ENCODE measurements at places on chromosomes 12 and 14.

GRCh38 chr12:38919191-38919590 lies 13.8 kb upstream of the CPNE8 start:
- no peak for DNase-seq

GRCh38 chr12:70403826-70404225 lies 37.7 kb downstream of the KCNMB4 start:
- no peak for DNase-seq

DNA sequence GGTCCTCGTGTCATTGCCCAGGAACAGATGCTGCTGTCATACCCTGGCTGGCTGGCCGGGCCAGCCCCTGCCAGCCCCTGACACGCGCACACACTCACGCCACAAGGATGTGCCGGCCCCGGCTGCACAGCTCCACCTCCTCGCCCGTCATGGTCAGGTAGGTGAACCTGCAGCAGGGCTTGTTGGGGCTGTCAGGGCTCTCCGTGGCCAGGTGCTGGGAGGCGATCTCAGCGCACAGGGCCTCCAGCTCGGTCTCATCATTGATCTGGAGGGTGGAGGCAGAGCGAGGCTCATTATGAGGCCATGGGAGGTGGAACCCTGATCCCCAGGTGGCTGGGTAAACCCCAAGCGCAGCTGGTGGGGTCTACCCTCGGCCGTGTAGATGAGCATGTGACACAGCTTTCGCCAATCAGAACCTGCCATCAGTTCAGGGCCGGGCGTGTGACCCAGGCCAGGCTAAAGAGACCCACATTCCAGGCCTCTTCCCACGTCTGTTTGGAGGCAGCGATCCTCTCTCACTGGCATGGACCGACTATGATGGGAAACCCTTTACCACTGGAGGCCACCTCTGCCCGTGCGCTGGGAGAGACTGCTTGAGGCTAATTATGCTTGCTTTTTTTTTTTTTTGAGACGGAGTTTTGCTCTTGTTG lies 38.8 kb downstream of the TRAFD1 start:
- no peak for DNase-seq

- no peak for DNase-seq
These were observed 24.1 kb downstream of the EML1 start for GRCh38 chr14:99817331-99817730.

- no peak for DNase-seq
These were observed 210.4 kb downstream of the SPTSSA start for GRCh38 chr14:34251662-34252061.

DNA sequence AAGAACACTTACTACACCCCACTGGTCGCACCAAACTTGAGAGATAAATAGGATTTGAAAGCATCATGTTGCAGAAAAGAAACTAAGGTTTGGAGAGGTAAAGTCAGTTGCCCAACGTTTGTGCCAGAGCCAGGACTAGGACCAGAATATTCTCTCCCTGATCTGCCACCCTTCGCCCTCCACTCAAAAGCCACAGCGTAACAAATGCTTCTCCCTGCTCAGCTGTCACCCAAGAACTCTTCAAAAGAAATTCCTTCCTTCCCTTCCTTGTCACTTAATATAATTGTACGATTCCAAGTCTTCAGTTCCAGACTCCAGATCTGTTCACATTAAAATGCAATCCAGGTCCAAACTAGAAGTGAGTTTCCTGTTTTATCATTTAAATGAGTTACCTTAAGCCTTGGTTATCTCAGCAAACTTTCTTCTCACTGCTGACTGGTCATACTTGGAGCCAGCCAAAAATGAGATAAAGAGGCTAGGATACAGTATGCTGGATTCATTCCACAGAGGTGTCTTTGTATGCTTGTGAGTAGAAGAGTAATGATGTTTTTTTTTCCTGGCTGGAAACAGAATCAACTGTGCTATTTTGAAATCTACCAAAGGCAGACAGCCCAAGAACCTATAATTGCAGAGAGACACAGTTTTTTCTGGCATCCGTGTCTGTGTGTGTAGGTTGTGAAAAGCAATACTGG lies 12.8 kb upstream of the PPFIBP1 start:
- no peak for DNase-seq

- peak; percentile 83 for DNase-seq
These were observed 16.4 kb upstream of the SP7 start for GRCh38 chr12:53352331-53353256.

GRCh38 chr12:8532045-8532444 lies 8.7 kb downstream of the CLEC4E start:
- no peak for DNase-seq

DNA sequence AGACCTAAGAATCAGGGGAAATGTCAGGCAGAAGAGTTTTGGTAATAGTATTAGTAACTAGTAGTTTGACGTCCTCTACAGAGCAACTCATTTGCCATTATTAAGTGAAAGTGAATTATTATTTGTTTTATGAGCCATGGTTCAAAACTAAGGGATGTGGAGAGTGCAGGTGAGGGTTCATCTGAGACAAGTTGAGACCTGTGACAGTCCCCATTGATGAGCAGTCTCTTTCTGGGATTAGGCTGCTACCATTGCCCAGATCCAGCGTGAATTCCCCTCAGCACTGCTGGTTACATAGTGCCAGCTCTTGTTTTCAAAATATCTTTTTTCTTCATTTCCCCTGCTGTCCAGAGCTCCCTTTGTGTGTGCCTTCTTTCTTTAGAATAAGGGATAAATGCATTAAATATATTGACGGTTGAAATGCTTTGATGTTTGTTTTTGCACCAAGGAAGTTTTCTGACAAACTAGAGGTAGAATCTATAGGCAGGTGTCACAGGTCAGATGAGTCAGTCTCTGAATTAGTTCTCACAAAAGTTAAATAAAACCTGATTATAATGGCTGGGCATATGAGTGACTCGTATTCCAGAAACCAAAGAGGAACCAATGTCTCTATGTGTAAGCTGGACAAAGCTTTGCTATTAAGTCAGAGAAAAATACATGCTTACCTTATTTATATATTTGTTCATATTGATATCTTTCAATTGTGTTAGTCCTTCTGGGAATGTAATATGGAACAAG lies 381.4 kb downstream of the TMEM117 start:
- no peak for DNase-seq

DNA sequence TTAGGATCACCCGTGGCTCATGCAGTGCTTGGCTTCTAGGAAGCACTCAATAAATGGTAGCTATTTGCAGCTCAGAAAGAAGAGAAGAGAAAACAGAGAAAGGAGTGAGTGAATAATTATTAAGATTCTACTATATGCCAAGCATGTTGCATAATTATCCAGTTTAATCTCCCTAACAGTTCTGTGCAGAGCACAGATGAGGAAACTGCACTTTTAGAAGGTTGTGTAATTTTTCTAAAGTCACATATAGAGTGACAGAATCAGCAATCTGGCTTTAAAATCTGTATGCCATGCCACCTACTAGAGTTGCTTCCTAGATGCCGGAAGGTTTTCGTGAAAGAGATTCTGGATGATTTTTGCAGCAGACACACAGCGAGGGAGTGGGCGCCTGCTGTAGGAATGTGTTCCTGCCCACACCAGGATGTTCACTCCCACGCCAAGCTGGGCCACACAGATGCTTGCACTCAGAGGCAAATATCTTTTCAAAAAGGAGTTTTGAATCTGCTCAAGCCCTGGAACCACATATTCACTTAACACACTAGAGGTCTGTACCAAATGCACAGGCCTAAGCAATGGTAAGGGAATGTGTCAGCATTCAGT lies 50.2 kb upstream of the SMCO2 start:
- DNase-seq: no peak

GRCh38 chr12:84840356-84840755 lies 72.2 kb downstream of the SLC6A15 start:
- no peak for DNase-seq

GRCh38 chr14:88901189-88901588 lies 76.7 kb downstream of the TTC8 start:
- DNase-seq: no peak

- no peak for DNase-seq
These were observed 2.2 kb downstream of the ENO2 start for GRCh38 chr12:6916426-6917200.

- DNase-seq: no peak
These were observed 2.6 kb upstream of the CNOT2 start for GRCh38 chr12:70240673-70241072.

DNA sequence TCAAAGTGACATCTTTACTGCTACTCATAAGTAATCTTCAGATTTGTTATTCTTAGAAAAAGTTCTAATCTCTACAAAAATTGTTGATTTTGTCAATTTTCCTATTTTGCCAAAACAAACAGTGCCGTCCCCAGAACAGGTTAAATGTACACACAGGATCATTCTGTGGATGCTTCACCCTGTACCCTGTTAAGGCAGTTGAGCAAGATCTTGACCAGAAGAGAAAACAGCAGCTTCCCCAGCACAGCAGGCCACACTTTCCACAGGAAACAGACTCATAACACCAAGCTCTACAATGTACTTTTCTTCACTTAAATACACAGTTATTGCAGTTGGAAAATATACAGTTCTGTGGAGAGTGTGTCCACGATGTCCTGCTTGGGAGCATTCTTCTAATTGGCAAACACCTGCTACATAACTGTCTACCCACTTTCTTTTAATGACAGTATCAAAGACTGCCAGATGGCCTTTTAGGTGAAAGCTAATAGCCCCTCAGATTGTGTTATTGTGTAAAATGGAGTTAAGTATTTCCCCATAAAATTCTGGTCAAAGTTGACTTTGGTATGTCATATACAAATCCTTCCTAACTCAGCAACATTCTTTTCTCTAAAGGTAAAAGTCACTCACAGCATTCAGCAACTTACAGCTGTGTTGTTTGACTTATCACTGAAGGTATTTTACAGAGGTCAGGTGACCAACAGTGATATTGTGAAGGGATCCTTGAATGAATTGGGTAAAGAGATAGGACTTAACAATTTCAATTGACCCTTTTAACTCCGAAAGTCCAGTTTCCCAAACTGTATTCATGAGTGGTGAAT lies 77.0 kb downstream of the SEC23A start:
- no peak for DNase-seq

DNA sequence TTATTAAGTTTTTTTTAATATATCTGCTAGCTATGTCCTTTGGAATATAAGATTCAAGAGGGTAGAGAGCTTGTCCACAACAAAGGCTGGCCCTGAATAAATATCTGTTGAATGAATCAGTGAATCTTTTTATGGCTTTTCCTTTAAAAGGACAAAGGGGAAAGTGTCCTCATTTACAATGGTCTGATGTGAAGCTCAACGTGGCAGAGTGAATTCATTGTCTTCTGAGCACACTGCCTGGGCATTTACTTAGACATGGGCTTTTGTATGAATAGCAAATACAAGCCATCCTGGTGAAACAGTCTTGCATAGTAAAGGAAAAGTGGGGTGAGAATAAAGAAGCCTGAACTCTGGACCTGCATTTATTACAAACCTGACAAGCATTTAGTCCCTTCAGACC lies 201.2 kb downstream of the NELL2 start:
- no peak for DNase-seq

GRCh38 chr14:83923842-83924241 lies 1606.1 kb upstream of the FLRT2 start:
- DNase-seq: no peak

GRCh38 chr12:51970904-51971646 lies 19.6 kb downstream of the ACVR1B start:
- peak; percentile 47 for DNase-seq

DNA sequence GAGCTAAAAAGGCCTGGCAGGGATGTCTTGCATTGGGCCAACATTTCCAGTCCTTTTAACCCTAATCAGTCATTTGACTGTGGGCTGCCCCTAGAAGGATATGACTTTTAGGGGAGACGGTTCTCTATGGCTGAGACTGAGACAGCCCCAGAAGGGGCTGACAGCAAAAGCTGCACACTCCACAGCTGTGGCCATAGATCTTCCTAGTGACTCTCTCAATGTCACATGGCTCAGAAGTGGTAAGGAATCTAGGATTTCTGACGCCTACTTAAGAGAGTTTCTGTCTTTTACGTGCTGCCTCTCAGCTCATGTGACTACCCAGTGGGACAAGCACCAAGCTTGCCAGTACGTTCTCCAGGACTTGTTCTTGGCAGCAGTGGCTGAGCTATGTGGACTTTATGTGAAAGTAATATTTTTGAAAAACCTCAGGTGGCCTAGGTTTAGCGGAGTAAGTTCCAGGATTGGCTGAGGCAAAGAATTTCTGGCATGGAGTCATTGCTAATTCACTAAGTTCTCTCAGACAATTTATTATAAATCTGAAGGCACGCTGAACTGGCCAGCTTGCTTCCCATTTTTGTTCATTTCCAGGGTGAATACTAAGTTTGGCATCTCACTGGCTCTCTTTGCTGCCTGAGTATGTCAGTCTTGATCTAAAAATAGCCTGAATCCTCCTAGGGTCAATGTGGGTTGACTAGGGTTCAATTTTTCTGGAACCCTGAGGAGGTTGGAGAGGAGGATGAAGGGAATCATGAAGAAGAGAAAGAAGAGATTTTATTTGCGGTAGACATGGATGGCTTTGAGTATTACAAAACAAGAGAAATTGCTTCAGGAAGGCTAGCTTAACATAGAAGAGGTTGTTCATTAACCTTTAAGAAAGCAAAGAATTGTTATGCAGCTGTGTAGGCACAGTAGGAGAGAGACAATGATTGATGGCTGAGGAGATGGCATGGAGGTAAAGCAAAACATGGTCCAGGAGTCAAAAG lies 271.8 kb downstream of the AEBP2 start:
- peak; percentile 45 for DNase-seq

DNA sequence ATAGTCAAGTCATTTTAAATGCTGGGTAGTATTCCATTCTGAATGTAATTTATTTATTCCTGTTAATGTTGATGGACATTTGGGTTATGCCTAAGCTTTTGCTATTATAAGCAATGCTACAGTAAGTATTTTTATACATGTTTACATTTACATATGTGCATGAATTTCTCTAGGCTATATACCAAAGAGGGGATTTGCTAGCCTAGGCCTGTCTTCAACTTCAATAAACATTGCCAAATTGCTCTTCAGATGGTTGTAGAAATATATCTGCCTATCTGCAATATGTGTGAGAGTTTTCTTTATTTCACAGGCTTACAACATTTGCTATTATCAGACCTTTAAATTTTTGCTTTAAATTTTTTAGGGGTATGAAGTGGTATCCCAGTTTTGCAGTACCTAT lies 87.0 kb downstream of the MIPOL1 start:
- no peak for DNase-seq

- peak; percentile 22 for DNase-seq
These were observed 38.3 kb downstream of the PRMT8 start for GRCh38 chr12:3529281-3529680.

GRCh38 chr12:29858270-29858786 lies 74.6 kb upstream of the TMTC1 start:
- no peak for DNase-seq

DNA sequence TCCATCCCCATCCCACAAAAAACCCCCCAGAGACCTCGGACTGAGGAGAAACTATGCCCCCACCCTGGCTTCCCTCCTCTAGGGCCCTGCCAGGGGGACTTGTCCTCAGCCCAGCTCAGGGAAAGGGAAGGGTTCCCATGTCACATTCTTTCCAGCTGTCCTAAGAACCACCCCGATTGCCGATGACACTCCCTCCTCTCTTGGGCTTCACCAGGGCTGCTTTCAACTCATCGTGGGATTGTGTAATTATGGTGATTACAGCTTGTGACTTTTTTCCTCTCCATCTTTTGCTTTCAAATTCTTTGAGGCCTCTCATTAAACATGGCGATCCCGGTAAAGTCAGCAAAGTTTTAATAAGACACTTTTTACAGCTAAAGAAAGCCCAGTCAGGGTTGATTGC lies 344.0 kb downstream of the DPF3 start:
- no peak for DNase-seq

- no peak for DNase-seq
These were observed 62.8 kb upstream of the EGLN3 start for GRCh38 chr14:34013721-34014060.

- DNase-seq: no peak
These were observed 839 bp downstream of the OTUB2 start for GRCh38 chr14:94026889-94027469.

Measured in EL (cell line).